SIG-M5 (cell line): ENCODE measurements at places on chromosomes 7 and 10.

GRCh38 chr7:157007470-157008066, 2.9 kb downstream of the MNX1 start:
- DNase-seq, result no peak

- DNase-seq, result no peak
Measured at GRCh38 chr7:76040126-76040525, 7.7 kb downstream of the STYXL1 start.

- no peak for DNase-seq
Measured at GRCh38 chr10:81306971-81307782, 567.8 kb upstream of the NRG3 start.

- no peak for DNase-seq
Measured at GRCh38 chr7:39091774-39092173, 114.1 kb downstream of the POU6F2 start.

GRCh38 chr7:133911724-133912123, 215.4 kb upstream of the LRGUK start:
- DNase-seq, result no peak

- DNase-seq, result no peak
Measured at GRCh38 chr10:68362590-68362989, 29.9 kb upstream of the PBLD start.

GRCh38 chr7:156881679-156882078, 11.3 kb downstream of the LMBR1 start:
- no peak for DNase-seq

DNA sequence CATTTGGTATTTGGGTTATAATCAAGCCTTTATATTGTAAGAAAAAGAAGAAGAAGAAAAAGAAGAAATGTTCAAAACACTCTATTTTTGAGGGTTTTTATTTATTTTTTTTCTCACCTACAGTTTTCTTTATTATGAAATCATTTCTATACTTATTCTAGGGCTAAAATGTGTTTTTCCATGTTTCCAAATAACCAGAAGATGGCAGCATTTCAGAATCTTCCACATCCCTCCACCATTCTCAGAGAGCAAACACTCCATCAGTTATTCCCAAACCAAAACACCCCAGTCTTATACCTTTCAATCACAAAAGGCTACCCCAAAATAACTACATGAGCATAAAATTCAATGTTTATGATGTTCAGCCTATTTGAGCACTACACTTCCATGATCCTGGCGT, 38.7 kb upstream of the PPP1R17 start:
- DNase-seq, result no peak

- no peak for DNase-seq
Measured at GRCh38 chr10:71989661-71990454, 25.7 kb downstream of the CHST3 start.

DNA sequence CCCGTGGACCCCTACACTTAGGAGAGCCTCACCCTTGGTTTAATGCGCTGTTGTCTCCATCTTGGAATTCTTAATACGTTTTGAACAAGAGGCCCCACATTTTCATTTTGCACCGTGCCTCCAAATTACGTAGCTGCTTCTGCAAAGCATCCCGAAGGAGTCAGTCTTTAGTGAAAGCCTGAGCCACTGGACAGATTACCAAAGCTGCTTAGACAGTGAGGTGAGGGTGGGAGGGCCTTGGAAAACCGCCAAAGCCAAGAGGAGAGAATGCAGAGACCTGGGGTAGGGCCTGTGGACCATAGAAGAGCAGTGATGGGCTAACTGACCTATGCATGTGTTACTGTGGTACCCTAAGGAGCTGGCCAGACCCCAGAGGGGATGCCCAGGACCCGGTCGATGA, 4.2 kb upstream of the TCAF1 start:
- DNase-seq, result no peak

- no peak for DNase-seq
Measured at GRCh38 chr10:132563485-132564248, 26.1 kb downstream of the INPP5A start.

DNA sequence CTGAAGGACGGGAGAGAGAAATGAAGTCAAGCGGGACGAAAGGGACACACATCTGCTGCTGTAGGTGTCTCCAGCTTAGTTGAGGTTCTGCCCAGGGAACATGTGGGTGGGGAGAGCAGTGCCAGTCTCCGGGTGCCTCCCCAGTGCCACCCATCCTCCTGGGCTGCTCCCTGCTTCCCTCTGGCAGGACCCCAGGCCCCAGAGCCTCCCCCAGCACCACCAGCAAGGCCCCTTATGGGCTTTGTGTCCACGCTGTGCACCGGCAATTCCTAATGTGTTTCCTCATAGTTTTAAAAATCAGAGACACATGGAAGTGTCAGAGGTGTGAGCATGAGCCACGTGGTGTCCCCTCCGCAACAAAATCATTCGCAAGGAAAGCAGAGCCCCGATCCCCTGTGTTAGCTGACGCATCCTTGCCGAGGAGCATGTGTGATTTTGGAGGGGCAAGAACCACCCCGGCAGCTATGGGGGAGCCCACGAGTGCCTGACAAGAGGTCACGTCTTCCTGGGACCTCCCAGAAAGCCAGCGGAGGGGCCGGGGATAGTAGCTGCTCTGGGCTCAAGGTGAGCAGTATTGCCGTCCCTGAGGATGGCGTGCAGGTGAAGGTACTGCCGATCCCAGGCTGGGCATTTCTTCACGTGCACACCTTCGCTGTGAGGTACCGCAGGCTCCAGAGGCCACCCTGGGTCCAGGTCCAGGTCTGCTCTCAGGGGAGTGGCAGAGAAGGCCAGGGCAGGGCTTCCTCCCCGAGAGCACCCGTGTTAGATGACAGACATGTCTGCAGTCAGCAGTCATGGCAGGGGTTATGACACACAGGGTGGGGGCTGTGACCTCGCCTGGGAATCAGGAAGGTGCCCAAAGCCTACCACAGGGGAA, 448.2 kb upstream of the FOXK1 start:
- DNase-seq, result no peak

GRCh38 chr10:78815702-78816334, 252.9 kb upstream of the ZMIZ1 start:
- DNase-seq, result no peak

GRCh38 chr10:74750848-74751274, 75.5 kb upstream of the KAT6B start:
- DNase-seq, result no peak

DNA sequence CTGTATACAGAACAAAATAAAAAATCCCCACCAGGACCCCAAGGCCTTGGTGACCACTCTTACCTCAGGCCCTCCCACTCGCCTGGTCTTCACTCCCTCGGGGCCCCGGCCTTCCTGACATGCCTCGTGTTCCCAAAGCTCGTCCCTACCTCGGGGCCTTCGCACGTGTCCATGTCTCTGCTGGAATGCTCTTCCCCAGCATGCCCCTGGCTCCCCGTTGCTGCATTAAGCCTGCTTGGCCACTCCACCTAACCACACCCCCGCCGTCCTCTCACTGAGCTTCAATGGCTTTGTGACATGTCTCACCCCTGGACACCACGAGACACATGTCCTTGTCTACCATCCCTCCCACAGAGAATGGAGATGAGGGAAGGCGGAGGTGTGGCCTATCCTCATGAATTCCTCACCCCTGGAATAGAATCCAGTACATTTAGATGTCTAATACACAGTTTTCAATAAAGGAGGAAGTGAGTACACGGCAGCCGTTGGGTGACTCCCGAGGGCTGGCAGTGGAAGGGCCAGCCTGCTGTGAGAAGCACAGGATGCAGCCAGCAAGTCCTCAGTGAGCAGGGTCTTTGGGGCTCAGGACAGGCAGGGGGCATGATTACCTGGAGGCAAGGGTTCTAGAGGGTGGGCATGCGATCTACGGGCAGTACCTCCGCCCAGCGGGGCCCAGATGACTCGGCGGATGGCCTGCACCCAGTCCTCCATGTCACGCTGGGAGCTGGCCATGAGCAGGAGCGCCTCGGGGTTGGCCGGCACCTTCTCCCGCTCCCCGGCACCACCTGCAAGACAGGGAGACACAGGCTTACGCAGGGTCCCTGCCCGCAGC, 125.7 kb downstream of the ARHGAP22 start:
- DNase-seq, result peak; percentile 2
